NCI-H345 (cell line): ENCODE measurements at places on chromosomes 3 and 15.
A peak's percentile ranks its signal among the peaks of the same experiment; 100 is the strongest.

DNA sequence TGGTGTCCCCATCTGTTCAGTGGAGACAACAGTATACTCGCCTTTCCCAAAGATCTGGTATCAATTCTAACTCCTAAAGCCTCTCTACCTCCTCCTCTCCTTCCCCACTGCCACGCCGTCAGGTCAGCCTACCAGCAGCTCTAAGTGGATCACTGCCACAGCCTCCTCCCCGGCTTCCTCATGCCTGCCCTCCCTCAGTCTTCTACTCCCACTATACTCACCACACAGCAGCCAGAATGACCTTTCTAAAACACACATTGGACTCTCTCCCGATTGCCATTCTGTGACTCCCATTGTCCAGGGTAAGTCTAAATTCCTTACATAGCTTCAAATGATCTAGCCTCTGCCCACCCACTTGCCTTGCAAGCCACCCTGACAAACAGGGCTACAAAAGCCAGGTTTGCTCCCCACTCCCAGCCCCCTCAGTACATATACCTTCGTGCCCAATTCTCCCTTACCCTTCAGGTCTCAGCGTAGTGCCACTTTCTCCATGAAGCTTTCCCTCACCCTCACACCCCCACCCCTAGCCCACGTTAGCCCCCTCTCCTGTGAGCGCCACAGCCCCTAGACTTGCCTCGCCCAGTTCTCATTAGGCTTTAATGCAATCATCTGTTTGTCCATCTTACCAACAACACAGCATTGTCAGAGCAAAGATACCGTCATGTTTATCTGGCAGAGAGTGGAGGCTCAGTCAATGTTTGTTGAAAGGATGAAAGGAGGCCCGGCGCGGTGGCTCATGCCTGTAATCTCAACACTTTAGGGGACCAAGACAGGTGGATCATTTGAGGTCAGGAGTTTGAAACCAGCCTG lies 9.5 kb upstream of the SEMA7A start:
- DNase-seq, result no peak

- DNase-seq, result peak; percentile 99
Measured at GRCh38 chr3:184362668-184363546, 1.4 kb downstream of the POLR2H start.

GRCh38 chr3:197809356-197810020 lies 18.4 kb downstream of the LRCH3 start:
- no peak for DNase-seq

DNA sequence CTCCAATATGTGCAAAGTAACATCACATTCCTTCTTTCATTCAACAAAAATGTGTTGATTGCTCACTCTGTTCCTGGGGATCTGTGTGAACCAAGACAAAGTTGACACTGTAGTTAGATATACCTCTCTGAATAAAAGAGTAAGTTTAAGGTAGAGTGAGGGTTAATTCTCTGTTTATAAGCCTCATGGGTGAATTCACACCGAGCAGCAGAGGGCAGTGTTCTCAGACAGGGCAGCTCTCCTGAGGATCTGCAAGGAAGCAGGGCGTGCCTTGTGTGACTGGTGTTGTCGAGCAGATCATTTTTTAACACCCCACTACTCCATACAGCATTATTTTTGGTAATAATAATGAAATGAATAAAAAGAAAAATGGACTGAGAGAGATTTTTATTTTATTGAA lies 34.4 kb downstream of the PAQR9 start:
- DNase-seq, result no peak

GRCh38 chr15:90844696-90845095 lies 23.7 kb upstream of the FURIN start:
- DNase-seq, result no peak

DNA sequence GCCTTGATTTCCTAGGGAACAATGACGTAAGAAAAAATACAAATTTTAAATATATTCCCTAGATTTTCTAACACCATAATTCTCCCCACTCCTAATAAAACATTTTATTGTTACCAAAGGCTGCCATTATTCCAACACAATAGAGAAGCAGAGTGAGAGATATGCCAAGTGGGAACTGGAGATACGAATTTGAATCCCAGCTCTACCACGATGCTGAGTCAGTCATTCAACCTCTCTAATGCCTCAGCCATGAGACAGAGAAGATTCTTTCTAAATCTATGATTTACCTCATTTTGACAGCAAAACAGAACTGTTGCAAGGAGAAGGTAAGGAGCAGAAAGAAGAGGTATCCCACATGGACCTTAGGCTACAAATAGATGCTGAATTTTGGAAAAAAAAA lies 112.5 kb downstream of the IGF2BP2 start:
- no peak for DNase-seq

DNA sequence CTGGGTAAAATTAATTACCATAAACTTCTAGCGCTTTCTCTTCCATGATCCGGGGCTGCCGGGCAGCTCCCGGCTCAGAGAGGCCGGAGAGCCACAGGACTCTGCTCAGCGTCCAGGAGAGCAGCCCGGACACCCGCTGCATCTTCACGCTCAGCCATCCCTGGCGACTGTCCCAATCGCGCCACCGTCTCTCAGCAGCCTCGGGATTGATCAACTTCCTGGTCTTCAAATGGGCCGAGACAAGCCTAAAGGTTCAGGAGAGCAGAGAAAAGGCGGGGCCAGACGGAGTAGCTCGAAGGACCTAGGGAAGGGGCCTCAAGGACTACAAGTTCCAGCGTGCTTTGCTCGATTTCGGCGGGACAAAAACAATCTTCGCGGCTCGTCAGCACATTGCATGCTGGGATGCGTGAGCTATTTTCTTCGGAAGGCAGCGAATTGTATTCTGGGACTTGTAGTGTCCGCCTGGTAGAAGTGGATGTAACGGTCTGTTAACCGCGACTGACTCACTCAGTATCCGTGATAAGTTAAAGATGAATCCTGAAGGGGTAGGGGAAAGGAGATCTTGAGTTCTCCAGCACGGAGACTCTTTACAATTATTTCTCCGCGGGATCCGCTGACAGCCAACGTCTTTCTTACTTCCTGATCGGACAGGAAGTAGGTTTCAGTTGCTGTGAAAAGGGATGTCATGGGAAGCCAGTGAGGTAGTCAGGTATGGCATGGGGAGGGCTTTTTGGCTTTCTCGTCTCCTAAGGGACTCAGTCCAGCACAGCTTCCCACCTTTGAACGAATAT lies at the start of gene CIAO2A:
TSS of gene CIAO2A (minus strand) at position 212 of the 791 bp plus-strand sequence. CDS start at position 142, 70 bp downstream.
- DNase-seq, result peak; percentile 97

DNA sequence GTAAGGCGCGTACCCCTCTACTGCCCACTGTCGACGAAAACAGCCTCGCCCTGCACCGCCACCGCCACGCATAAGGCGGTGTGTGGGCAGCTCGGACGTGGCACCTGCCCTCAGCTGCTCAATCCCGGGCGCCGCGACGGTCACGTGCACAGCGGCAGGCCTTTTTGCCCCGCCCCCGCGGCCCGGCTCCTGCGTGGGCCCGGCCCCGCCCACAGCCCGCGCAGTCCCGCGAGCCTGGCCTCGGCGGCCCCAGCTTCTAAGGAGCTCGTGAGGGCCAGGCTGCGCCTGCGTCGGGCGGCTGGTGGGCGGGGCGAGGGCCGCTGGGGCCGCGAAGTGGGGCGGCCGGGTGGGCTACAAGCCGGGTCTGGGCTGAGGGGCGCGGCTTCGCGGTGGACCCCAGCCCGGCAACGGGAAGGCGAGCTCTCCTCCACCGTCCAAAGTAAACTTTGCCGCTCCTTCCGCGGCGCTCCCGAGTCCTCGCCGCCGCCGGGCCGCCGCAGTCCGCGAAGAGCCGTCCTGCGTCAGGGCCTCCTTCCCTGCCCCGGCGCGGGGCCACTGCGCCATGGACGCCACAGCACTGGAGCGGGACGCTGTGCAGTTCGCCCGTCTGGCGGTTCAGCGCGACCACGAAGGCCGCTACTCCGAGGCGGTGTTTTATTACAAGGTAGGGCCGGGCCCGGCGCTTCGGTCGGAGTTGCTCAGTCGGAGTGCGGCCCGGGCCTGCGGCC lies at the start of gene CAPN7:
TSS of gene CAPN7 (plus strand) at position 313 of the 728 bp plus-strand sequence. CDS start at position 563, 250 bp downstream.
- DNase-seq, result no peak

DNA sequence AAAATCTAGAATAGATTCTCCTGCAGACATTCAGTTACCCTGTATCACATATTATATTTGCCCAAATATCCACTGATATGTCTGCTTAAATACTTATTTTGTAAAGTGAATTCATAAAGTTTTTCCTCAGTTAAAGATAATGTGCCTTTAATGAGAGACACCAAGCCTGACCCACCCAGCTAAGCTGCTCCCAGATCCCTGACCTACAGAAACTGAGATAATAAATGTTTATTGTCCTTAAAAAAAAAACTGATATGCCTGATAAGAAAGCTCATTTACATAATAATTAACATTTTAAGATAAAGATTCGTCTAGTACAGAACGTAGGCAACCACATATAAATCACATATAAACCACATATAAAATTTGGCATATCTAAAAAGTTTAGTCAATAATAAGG lies 161.7 kb upstream of the RAP2B start:
- DNase-seq, result no peak

DNA sequence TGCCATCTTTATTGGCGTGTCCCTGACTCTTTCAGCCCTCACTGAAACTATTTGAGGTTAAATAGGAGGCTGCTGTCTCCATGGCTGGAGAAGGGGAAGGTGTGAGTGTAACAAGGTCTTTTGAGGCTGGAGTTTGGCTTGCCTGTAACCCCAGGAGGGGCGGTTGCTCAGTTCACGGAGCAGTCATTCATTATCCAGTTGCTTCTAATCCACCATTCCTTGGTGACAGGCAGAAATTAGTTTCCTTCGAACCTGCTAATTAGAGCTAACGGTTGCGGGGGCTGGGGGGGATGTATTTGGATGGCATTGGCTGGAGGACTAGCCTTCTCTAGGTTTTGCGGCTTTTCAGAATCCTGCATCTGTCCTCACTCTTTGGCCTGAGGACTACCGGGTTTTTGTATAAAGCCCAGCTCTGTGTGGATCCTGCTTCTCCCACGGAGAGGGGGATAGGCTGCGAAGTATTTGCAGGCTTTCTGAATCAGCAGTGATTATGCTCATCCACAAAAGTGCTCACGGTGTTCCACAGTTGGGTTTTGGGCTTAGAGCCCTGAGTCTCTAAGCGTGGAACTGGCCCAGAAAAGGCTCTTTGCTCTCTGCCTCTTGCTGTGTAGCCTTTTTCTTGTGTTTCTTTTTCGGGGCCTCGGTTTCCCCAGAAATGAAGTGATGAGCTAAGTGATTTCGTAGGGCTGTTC lies 18.6 kb downstream of the FGD5 start:
- no peak for DNase-seq

DNA sequence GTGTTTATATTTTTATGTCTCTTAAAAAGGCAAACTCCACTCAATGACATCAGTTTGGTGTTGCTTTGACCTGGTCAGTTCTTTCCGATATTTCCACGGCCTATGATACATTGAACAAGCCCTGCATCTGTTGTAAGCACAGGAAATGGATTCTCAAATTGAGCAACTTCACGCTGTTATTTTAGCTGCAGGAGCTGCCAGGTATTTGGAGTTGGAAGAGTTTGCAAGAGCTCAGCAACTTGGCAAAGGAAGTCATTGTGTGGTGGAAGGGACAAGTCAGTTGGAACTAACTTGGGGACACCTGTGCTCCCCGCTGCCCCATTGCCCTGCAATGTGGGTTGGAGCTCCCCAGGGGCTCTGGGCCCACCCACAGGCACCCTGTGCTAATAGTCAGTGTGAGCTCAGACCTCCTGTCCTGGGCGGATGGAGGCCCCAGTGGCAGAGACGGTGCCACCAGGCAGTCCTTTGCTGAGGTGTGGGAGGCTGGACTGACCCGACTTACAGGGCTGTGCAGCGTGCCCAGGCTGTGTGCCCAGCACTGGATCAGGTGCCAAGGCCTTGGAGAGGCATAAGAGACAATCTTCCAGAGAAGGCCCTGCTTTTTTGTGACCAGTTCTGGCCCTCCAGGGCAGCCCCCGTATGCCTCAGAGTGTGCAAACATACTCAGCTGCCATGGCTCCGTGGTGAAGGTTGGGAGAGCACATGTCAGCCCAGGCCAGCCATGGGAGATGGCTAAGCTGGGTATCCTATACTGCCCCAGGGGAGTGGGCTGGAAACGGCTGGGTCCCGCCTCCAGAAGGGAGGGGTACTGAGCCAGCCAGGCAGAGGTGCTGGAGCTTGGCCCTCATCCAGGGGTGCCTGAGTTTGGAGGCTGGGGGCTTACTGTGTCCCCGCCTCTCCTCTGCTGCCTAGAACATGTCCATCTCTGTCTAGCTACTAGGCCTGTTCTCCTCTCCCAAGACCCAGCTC lies 43.5 kb downstream of the KY start:
- DNase-seq, result no peak

GRCh38 chr3:19485267-19485666 lies 337.0 kb downstream of the KCNH8 start:
- no peak for DNase-seq

GRCh38 chr15:65081270-65081669 lies 4.7 kb downstream of the KBTBD13 start:
- no peak for DNase-seq

GRCh38 chr3:13078163-13078905 lies 5.1 kb upstream of the IQSEC1 start:
- peak; percentile 50 for DNase-seq

DNA sequence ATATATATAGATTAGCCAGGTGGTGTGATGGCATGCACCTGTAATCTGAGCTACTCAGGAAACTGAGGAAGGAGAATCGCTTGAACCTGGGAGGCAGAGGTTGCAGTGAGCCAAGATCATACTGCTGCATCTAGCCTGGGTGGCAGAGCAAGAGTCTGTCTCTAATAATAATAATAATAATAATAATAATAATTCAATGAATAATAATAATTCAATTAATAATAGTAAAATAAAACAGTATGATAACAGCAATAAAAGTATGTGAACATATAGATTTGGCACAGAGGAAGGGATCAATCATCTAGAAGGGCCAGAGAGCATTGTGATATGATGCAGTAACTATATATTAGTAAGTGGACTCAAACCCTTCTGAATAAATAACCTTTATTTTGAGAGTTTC lies 314.5 kb upstream of the COL8A1 start:
- DNase-seq, result no peak

GRCh38 chr3:61890167-61890566 lies 328.8 kb downstream of the PTPRG start:
- no peak for DNase-seq

DNA sequence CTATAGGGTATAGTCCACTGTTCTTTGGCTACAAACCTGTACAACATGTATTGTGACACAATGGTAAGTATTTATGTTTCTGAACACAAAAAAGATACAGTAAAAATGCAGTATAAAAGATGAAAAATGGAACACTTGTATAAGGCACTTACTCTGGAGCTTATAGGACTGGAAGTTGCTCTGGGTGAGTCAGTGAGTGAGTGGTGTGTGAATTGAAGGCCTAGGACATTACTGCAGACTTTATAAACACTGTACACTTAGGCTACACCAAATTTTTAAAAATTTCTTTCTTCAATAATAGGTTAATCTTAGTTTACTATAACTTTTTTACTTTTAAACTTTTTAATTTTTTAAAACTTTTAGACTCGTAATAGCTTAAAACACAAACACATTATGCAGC lies 10.5 kb upstream of the PDZRN3 start:
- DNase-seq, result no peak
